ENCODE measurements at places on chromosomes 5 and 9. TPM values are rescaled to one million over a fixed set of nuclear protein-coding genes. Genes with fewer than 3 reads are reported as not detected.

The SH3TC2 gene
- total RNA-seq: 0.43 TPM

The CCL28 gene
- 2.3 TPM for total RNA-seq

The ELOVL7 gene
- total RNA-seq: 0.60 TPM

The UAP1L1 gene
- 1.8 TPM for total RNA-seq

The FAM163B gene
- total RNA-seq: 2.8 TPM

The CCL27 gene
- not detected for total RNA-seq

The CREBRF gene
- total RNA-seq: 10.2 TPM

The SEC16A gene
- 71.8 TPM for total RNA-seq

The SPINK13 gene
- total RNA-seq: not detected

The C5orf58 gene
- total RNA-seq: not detected

Data from left lobe of liver (tissue), 2 donors.